SJSA1 (cell line): ENCODE measurements at places on chromosomes 11 and 22. TPM values are rescaled to one million over a fixed set of nuclear protein-coding genes. Genes with fewer than 3 reads are reported as not detected.

Gene SMARCB1
- total RNA-seq, result 91.8 and 121 TPM in 2 replicates

Gene OR2AG2
- total RNA-seq, result not detected in 2 replicates

DNA sequence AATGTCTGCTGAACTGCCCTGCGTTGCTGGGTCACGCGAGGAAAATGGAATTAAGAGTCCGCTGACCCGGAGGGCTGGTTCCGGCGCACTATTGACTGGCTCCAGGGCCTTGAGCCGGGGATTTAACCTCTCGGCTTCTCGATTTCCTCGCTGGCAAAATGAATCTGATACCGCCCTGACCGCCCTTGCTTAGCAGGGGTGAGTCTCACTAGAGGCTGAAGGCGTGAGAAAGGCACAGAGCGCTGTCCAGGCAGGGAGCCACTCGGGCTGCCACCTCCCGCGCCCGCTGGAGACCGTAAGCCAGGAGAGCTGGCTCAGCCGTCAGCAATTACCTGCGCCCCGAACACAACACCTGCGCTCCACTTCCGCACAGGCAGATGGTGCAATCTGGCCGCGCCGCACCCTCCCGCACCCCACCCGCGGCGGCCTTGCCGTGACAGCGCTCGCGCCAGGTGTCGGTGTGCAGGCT lies 65.6 kb downstream of the BUD13 start:
- no peak for DNase-seq

DNA sequence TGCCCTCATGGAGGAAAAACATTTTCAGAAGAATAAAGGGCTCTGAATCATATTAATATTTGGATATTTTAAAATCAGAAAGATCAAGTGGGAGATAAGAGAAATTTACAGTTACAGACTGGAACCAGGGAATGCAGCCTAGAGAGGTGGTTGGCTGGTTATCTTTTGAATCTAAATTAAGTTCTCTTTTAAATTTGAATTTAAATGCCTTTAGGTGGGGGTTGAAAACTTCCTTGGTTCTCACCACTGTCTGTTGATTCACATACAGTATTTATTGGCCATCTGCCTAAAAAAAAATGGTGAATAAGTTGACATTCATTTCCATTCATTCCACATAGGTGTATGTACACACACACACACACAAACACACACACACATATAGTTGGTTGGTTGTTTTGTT lies 35.7 kb upstream of the PTPRJ start:
- no peak for DNase-seq

- DNase-seq, result no peak
Measured at GRCh38 chr11:44789496-44789895, 62.7 kb downstream of the TSPAN18 start.

GRCh38 chr22:23184764-23185113 lies 4.4 kb downstream of the BCR start:
- DNase-seq, result no peak
